Activated naive CD8-positive, alpha-beta T cell treated with anti-CD3 and anti-CD28 coated beads, Interleukin-2, amount 10 ng/mL, durations not matched to agents 7 days and 5 days (primary cell): ENCODE measurements at places on chromosomes 5 and 9.

DNA sequence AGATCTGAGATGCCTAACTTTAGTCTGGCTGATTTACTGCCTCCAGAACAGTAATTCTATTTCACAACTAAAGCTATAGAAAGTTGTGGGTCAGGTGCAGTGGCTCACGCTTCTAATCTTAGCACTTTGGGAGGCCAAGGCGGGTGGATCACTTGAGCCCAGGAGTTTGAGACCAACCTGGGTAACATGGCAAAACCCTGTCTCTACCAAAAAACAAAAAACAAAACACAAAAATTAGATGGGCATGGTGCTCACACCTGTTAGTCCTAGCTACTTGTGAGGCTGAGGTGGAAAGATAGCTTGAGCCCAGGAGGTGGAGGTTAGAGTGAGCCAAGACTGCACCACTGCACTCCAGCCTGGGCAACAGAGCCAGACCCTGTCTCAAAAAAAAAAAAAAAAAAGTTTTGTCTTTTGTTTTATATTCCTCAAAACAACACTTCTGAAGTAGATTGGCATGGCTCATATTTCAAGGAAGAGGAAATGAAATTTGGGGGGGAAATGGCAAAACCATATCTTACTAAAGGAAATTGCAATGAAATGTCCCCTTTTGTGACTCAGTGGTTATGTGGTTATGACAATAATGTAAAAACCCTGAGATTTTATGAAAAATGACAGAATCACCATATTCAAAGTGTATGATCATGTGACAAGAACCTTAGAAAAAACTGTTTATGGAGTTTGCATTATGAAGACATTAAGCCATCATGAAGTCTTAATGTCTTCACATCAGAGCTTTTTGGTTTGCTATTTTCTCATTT is 16.2 kb downstream of the FNBP1 start:
- DNase-seq = no peak

DNA sequence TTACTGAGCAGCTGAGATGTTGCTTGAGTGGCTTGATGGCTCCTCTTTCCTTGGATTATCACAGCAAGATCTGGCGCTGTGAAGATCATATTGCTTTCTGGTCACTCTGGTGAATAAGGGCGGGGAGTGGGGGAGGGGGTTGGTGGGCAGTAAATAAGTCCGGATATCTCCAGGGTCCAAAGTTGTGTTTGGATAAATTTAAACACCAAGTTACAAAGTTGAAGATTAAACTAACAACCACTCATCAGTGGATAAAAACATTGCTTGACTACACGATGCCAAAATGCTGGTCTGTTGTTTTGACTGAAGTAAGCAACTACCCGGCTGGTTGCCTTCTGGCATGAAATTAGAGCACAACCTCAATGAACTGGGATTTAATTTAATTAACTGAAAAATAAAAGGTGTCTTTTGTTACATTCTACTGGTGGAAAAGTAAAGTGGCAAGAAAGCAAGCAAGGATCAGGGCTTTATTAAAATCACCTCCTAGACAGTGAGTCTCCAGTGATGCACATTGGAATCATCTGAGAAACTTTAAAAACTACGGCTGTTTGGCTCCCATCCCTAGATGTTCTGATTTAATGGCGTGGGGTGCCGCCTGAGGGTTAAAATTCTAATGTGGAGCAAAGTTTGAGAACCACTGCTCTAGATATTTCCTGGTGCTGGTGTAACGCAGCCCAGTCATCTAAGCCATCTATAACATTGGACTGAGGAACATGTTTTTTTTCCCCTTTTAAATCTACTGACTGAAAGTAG is 86.7 kb upstream of the AGXT2 start:
- no peak for DNase-seq

DNA sequence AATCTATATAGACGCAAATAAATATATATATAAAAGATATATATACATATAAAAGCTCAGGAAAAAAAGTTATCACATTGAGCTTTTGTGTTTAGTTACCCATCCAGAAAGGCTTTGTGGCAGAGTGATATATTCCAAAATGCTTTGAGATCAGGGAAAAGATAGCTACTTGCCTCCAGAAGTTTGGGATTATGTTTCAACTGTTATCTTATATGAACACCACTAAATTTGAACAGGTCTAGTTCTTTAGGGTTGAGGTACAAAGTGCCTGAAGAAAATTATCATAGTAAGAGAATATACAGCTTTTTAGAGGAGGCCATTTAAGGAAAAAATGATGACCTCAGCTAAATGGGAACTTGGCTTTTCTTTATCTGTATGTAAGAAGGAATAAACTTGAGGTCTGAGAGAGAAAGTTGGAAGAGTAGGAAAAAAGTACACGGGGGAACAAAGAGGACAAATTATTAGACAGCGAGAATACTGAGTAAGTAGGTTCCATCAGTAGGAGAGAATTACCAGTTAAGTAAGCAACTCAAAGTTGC is 2.4 kb downstream of the ERP44 start:
- DNase-seq = no peak

- DNase-seq = no peak
Measured at GRCh38 chr9:82254646-82255367, 266.2 kb downstream of the SPATA31D1 start.

DNA sequence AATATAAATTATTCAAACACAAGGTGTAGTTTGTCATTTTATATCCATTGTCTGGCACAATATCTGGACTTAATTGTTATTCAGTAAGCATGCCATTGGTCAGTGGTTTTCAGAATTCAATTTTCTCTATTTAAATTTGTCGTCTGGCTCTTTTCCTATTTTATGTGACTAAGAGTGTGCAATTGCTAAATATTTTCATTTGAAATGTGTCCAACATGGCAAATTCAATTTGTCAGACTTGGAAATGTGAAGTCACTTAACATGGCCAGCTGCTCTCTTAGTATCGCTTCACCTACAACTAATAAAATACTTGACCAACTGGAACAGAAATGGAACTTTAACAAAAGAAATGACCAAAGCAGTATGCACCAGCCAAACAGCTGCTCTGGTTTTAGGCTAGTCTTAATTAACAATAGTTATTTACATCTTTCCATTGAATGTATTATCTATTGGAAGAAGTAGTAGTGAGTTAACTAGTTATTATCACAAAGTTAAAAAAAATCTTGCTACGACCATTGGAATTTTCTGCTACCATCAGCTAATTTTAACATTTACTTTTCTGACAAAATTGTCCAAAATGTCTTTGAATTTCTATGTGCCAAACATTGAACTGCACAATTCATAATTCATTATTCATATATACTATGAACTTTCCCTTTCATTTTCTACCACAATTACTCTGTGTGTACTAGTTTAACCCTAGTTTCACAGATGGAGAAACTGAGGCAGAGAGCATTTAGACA is 720.7 kb upstream of the FAM174A start:
- DNase-seq = no peak
